ENCODE measurements at places on chromosomes 6 and 20.

DNA sequence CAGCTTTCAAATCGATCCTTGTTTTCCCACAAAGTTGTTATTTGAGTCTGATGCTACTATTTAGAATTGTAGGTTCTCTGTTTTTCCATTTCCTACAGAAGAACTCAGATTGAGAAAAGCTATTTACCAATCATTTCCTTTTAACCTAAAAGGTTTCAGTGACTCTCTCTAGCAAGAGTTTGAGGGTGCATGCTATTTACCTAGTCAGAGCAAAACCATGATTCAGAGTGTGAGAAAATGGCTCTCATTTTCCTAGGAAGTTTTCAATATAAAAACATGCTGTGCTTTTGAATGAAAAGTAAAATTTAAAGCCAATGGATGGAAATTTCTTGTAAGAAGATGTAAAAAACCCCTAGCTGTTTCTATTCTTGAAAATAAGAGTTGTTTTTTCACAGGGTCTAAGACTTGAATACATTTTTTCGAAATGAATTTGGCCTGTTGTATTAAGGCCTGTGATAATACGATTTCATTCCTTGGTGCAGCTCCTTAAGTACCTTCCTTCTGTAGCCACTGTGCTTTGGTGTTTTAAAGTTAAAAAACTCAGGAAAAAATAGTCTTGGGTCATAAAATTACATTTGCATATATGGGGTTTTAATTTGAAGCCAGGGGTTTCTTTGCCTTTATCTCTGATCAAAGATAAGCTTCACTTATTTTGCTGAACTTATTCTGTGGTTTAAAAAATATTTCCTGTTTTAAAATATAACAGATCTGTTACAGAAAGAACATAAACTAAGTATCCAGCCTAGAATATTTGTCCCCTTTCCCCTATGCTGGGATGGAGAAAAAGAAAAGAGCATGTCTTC, 18.0 kb upstream of the RSPH3 start:
- DNase-seq, result no peak

- no peak for DNase-seq
Measured at GRCh38 chr6:62516291-62517141, 230.5 kb upstream of the KHDRBS2 start.

DNA sequence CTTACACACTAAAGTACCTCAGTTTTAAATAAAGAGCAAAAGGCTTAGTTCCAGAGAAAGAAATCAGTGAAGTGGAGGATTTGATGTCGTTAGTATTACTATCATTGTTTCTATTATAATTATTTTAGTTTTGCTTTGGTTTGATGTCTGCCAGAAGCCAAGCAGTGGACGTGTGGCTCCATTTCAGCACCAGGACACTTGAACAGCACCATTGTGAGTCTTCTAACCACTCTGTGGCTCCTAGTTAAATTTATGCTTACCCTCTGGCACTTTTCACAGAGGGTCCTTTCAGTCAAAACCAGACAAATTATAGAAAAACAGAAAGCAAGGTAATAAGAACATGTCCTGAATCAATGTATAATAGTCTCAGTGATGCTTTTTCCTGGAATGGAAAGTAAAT, 3.4 kb downstream of the COL9A1 start:
- no peak for DNase-seq

DNA sequence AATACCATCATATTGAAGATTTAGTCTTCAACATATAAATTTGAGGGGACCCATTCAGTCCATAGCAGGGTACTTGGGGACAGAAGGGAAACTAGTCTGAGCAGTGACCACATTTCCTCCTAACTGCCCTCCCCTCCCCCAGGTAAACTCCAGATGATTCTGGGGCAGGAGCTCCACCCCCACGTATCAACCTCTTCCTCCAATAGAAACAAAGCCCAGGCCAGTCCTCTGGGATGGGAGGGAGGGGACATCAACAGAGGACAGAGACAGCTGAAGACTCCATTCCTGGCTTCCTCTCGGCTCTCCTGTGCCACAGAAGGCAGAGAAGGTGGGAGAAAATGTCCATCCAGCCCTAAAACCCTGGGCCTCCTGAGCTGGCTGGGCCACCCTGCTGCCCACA, 85.0 kb upstream of the TOP1 start:
- DNase-seq, result no peak
